T-helper 22 cell (primary cell): ENCODE measurements at places on chromosomes 5 and 9.

GRCh38 chr5:153079396-153079795 lies 411.1 kb upstream of the GRIA1 start:
- no peak for DNase-seq

GRCh38 chr5:33537240-33537639 lies 96.5 kb downstream of the TARS1 start:
- DNase-seq = no peak

DNA sequence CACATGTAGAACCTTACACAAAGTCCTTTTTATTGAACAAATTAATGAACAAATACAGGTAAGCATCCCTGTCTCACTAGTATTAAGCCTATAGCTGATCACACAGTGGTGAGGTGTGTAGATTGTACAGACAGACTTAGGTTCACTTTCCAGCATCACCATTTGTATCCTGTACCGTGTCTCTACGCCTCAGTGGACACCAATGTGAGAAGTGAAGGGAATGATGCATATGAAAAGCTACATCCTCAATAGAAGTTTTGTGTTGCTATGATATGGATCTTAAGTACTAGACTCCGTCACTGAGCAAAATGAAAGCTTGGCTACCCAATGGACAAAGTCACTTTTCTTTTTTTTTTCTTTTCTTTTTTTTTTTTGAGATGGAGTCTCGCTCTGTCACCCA lies 46.6 kb downstream of the UGCG start:
- no peak for DNase-seq

DNA sequence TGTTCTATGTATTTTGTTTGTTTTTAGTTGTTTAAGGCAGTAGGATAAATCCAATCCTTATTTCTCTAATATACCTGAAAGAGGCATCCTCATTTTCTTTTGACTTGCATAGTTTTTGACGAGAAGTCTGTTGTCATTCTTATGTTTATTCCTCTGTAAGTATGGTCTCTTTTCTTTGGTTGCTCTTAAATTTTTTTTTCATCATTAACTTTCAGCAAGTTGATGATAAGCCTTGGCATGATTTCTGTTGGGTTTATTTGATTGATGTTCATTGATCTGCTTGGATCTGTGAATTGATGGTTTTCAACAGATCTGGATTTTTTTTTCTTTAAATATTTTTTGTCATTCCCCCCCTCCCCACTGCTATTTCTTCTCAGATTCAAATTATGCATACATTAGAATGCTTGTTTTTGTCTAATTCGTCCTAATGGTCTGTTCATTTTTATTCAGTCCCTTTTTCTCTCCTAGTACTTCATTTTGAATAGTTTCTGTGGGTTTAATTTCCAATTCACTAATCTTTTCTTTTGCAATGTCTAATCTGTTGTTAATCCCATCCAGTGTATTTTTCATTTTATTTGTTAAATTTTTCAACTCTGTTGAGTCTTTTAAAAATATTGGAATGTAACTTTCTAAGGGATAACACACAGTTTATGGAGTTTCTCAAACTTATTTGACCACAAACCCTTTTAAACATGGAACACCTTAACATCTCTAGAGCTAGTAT lies 495.9 kb downstream of the CSNK1G3 start:
- DNase-seq = no peak

DNA sequence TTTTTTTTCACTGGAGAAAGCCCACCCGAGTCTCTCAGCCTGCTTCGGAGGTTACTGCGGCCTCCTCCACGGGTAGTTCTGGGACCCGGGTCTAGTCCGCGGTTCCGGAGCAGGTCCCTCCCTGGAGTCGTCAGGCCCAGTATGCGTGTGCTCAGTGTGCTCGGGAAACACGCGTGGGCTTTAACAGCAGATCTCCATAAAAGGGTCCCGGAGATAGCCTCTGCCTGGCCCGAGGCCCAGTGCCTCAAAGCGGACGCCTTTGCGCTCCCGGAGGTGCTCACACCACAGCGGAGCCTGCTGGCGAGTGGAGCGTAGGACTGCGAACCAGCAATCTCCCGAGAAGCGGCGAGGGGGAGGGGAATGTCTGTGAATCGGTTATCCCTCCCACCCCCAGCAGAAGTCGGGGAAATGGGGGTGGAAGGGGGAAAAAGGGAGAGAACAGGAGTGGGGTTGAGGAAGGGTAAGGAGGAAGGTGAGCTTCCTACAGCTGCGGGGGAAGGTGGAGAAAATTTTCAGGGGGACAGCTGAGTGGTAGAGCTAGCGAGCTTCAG lies 28.7 kb downstream of the CDKN2A start:
- no peak for DNase-seq

DNA sequence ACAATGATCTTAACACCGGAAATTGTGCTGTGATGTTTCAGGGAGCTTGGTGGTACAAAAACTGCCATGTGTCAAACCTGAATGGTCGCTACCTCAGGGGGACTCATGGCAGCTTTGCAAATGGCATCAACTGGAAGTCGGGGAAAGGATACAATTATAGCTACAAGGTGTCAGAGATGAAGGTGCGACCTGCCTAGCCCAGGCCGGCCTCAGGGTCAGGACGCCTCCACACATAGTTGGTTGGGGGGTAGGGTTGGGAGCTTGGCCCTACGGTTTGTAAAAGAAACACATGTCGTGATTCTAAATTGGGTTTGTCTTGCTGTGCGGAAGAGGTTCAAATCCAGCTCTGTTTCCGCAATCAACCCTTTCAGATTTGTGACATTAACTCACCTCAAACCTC lies 6.6 kb downstream of the FCN2 start:
- no peak for DNase-seq

- DNase-seq = no peak
Observed at GRCh38 chr5:123819386-123819785, 307.4 kb downstream of the CSNK1G3 start.

DNA sequence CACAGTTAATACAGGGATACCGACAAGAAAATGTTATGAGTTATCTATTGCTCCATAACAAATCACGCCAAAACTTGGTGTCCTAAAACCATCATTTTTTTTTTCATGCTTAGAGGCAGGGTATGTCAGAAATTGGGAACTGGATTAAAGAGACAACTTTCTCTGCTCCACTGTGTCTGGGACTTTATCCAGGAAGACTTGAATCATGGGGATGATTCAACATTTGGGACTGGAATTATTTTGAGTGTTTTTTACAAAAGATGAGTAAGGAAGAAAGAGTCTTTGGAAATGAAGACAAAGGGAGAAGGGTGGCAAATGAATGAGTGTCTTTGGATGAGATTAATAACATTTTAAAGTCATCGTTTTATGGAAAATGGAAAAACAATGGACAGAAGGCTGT lies 1883.7 kb upstream of the C9orf72 start:
- no peak for DNase-seq

GRCh38 chr5:56330167-56330566 lies 97.0 kb upstream of the ANKRD55 start:
- DNase-seq = no peak

DNA sequence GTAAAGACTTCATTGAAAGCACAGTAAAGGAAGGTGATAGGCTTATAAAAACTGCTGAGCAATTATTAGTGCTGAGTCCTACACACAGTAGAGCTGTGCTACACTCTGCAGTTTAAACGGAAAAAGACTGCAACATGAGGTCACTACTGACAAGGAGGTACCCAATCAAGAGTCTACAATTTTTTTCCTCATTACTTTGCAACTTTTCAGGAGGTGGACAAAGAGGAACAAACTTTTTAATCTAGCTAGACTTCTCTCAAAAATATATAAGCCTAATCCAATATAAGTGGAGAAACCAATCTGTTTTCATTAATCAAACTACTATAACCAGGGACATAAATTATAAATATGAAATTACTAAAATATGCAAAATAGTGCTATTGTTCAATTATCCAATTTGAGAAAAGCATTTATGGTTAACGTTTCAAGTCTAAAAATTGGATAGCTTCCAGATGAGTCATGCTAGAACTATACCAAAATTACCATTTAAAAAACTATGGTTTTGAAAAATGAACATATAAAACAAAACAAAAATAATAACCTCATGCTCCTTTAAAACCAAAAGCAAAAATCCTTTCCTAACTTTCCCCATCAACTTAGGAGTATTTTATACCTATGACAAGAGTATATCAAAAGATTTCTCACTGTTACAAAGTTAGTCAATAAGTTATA lies 37.7 kb downstream of the FAM13B start:
- no peak for DNase-seq

- DNase-seq = no peak
Observed at GRCh38 chr9:93139365-93140182, 5.5 kb upstream of the NINJ1 start.

GRCh38 chr9:72356041-72356582 lies 8.9 kb downstream of the ZFAND5 start:
- DNase-seq = no peak

DNA sequence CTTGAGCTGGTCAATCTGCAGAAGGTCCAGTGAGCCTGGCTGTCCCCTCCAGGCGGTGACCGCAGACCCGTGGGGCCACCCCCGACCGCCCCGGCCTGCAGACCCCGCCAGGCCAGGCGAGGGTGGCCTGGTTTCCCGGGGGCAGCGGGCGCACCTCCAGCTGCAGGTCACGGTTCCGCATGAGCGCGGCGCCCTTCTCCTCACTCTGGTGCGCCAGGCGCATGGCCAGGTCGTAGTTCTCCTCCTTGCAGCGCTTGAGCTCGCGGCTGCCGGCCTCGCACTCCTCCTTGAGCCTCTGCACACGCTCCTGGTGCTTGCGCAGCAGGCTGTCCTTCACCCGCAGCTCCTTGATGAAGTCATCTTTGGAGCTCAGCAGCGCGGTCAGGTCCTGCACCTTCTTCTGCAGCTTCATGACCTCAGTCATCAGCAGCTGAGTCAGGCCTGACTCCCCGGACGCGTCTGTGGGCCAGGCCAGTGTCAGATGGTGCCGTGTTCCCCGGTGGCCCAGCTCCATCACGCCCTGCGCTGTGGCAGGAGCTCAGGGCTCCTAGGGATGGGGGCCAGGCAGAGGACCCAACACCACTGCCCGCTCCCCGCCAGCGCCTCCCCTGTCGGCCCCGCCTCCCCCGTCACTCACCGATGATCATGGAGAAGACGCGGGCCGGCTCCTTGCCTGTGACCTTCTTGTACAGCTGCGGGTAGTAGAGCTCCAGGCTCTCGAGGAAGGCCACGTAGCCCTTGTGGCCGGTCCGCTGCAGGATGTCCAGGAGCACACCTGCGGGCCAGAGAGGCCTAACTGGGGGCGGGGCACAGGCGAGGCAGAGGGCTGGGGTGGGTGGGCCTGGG lies 2.6 kb downstream of the CARD9 start:
- no peak for DNase-seq

DNA sequence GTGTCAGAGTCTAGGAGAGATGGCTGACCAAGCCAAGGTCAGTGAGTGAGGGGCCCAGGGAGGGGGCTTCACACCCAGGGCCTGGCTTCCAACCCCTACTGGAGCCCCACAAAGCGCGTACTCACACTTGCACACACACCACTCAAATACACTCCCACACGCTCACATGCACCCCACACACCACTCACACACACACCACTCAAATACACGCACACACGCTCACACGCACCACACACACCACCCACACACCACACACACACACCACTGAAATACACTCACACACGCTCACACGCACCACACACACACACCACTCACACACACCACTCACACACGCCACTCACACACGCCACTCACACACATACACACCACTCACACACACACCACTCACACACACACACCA lies 5.7 kb upstream of the ASB6 start:
- DNase-seq = no peak

DNA sequence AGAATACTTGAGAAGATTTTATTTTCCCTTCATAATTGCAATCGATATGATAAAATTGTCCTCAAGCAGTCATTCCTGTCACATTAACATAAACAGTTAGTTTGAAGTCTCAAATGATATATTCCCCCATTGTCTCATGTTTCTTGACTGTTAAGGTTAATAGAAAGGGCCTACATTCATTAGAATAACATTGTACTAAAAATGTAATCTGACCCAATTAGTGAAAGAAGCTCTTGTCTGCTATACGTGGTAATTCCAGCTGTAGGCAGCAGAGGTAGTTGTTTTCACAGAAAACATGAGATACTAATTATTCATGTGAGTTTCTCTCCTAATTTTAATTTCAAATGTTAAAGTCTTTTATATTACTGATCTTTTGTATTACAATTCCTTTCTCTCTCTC lies 25.9 kb upstream of the AP3B1 start:
- no peak for DNase-seq

GRCh38 chr9:27473111-27473529 lies 51.0 kb upstream of the IFNK start:
- no peak for DNase-seq

GRCh38 chr9:135531096-135531495 lies 9.9 kb downstream of the LCN1 start:
- DNase-seq = no peak

DNA sequence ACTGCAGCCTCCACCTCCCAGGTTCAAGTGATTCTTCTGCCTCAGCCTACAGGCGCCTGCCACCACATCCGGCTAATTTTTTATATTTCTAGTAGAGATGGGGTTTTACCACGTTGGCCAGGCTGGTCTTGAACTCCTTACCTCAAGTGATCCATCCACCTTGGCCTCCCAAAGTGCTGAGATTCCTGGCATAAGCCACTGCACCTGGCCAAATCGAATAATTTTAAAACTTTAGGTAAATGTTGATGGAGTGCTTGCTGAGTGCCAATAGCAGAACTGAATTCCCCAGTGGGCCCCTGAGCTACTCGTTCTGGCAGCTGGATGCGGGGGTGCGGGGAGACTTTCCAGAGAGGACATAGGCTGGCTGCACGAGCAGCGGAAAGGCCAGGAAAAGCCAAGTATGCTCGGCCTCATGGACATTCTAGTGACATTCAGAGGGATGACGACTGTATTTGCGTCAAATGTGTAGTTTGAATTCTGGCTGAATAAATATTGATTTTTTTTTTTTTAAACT lies 16.8 kb downstream of the TRAF2 start:
- DNase-seq = no peak

- no peak for DNase-seq
Observed at GRCh38 chr5:158390577-158390976, 531.6 kb upstream of the CLINT1 start.

DNA sequence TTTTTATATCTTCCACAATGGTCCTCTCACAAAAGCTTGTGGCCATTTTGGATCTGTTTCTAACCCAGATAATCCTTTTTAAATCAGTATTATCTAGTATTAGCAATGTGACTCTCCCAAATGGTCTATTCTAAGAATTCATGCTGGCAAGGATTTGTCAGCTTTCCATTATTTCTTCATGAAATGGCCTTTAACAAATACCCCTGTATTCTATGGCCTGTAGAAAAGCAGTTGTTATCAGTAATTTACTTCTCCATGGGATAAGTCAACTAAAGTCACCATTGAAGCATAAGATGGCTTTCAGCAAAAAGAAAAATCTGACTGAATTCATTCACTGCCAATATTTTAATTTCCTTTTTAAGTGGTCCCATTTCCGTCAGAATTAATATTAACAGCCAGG lies 346.4 kb upstream of the FAM174A start:
- DNase-seq = no peak

GRCh38 chr5:104241046-104241445 lies 678.5 kb upstream of the NUDT12 start:
- DNase-seq = no peak

DNA sequence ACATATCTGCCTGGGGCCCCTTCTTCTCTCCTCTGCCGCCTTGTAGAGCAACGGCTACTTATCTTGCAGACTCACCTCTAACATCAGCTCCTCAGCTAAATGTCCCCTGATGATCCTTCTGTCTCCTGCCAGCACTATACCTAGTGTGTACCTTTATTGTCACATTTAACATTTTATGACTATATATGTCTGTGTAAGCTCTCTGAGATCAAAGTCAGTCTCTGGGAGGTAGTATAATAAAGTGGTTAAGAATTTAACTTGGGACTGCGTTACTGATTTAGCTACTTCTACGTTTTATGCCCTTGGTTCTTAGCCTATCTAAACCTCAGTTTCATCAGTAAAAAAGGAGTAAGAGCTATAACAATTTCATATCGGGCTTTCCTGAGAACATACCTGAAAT lies 2.2 kb downstream of the TMED7 start:
- no peak for DNase-seq
